ENCODE measurements at places on chromosomes 11 and 22.

- DNase-seq: no peak
These were observed 70.9 kb downstream of the ZNRF3 start for GRCh38 chr22:28953976-28954880.

- DNase-seq: no peak
These were observed 4.7 kb downstream of the TANGO2 start for GRCh38 chr22:20025401-20026203.

DNA sequence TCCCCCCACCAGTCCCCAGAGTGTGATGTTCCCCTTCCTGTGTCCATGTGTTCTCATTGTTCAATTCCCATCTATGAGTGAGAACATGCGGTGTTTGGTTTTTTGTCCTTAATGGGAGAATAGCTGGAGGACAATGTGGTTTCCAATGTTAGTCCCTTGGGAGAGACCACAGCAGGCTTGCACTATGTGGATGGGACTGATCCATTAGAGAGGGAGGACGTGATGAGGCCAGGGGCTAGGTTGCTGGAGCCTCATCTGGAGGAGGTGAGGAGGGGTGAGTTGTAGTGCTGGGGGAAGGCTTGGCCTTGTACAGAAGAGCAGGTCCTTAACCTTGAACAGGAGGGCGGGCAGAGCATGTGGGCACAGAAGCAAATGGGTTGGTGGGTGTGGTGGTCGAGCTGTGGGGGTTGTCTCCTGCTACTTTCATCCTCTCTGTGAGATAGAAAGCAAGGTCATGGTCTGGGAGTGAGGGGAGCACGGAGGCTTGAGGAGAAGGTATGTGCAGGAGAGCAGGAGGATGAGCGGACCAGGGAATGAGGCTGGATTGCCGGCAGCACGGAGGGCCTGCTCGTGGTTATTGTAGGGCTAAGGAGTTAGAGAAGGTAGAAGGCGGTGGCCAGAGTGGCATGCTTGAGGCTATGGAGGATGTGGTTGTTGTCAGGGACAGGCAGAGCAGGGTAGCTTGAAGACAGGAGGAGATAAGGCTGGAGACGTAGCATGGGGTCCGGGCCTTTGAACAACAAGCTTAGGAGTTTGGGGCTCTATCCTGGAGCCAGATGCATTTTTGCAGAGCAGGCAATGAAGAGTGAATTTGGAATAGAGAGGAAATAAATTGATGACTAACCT is 11.2 kb upstream of the SREBF2 start:
- DNase-seq: no peak

GRCh38 chr11:40168414-40168813 is 1291.0 kb downstream of the LRRC4C start:
- DNase-seq: no peak

- no peak for DNase-seq
These were observed 527 bp downstream of the CARD10 start for GRCh38 chr22:37518509-37519267.

DNA sequence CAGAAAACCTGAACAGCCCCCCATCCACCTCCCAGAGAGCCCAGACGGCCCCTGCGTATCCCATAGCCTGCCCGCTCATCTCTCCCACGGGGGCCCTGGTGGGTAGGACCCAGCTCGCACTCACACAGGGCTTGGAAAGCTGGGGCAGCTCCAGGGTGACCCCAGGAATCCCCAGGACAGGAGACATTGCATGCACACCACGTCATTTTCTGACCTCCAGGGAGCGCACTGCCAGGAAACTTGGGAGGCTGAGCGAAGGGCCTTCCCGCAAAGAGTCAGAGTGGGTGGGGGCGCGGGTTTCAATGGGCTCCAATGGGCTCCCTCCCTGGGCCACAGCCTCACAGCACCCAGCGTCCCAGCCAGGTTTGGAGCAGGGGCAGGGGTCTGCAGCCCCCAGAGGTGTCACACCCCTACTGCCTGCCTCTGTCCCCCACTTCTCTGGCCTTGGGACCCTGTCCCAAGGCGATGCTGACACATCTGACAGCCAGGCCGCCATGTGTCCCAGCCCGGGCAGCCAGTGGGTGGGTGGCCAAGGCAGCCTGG is 8.2 kb upstream of the SYT8 start:
- no peak for DNase-seq

DNA sequence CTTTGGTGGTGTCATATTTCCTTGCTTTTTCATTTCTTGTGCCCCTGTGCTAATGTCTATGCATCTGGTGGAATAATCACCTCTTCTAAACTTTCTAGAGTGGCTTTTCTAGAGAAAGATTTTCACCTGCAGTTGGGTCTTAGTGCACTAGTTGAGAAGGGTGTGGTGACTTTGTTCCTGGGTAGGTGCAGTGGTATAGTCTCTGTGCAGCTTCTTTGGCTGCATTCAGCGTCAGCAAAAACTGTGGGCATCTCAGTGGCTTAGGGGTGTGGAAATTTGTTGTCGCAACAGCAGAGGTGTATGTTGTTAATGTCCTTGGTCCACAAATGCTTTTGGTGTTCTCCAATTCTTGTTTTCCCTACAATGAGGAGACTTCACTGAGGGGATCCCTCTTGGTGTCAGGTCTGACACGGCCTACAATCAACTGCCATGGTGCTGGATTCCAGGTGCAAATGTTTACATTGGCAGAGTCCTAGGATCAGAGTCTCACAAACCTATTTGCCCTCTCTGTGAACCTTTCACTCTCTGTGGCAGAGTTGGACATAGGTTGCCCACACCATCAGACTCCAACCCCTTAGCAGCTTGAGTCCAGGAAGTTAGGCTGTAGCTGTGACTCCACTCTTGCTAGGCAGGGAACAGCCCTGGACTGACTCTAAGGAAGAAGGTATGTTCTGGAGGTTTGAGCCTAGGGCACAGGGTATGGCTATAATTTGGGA is 48.8 kb downstream of the GDPD4 start:
- no peak for DNase-seq

- DNase-seq: no peak
These were observed 224.3 kb upstream of the C11orf87 start for GRCh38 chr11:109197656-109198055.

- peak; percentile 50 for DNase-seq
These were observed at the start of gene RIN1 for GRCh38 chr11:66336234-66337102. TSS of gene RIN1 (minus strand) at chr11:66336434. CDS start at chr11:66336402, 32 bp downstream.

DNA sequence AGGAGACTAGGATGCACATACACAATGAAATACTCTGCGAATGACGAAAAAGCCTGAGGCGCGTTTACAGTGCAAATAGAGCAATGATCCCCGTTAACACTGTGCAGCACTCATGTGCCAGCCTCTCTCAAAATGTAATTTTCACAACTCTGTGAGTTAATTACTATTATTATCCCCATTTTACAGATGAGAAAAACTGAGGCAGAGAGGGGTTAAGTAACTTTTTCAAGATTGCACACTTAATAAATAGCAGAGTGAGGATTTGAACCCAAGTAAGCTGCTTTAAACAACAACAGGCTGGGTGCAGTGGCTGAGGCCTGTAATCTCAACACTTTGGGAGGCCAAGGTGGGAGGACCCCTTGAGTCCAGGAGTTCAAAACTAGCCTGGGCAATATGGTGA is 21.6 kb upstream of the SYT12 start:
- no peak for DNase-seq

DNA sequence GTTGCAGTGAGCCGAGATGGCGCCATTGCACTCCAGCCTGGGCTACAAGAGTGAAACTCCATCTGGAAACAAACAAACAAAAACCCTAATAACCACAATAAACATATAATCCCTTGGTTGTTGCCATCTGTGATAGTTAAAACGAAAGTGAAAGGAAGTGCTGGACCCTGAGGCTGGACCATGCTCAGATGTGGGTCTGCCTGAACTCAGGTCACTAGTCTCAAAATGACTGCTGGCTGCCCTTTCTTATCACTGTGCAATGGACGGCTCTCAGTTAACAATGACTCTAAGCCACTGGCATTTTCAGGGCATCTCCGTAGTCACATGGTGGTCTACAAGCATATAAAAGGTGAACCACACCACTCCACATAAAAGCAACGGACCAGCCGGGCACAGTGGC is 48.2 kb upstream of the FTH1 start:
- DNase-seq: no peak

DNA sequence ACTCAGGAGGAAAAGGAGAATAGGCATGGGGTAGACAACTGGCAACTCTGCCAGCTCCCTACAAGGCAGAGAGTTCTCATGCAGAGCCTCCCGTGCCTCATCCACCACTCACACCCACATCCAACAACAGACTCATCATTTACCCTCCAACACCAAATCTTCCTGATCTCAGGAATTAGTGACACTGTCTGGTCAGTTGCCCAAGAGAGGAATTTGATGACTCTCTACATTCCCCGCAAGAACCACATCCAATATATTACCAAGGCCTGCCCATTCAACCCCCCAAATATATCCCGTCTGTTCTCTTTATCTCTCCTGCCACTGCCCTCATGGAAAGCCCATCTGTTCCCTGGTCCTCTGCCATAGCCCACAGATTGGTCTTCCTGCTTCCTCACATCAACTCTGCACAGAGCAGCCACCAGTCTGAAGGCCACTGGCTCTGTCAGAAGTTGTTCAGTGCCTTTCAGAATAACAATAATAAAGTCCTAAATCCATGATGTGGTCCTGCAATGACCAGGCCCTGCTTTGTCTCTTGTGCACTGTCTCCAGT is 57.5 kb upstream of the CD82 start:
- DNase-seq: no peak

All from stimulated activated CD8-positive, alpha-beta memory T cell treated with anti-CD3 and anti-CD28 coated beads, Interleukin-4, amount 100 ng/mL, for 4 hours (primary cell).